T-helper 17 cell (primary cell): ENCODE measurements at places on chromosomes 6 and 20.

- DNase-seq: no peak
Measured at GRCh38 chr6:105608711-105609374, 206.0 kb upstream of the PREP start.

GRCh38 chr20:2289475-2289874 lies 6.3 kb upstream of the TGM3 start:
- no peak for DNase-seq

DNA sequence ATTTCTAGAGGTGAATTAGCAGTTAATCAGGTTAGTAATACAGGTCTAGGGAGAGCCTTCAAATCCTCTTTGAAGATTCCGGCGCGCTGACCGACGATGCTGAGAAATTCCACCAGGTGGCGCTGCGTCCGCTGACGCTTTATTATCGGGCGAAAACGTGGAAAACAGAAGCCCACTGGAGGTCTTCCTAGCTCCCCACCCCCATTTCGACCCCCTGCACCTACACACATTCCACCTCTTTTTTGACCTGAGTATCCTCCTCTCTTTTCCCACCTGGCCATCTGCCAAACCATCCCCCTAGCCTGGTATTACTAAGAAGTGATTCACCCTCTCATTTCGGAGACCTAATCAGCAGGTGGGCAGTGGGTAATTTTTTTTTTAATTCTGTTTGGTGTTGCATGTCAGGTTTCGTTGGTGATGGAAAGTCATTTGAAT lies 65.4 kb upstream of the RIN2 start:
- peak; percentile 39 for DNase-seq

- DNase-seq: no peak
Measured at GRCh38 chr6:131036601-131037000, 26.4 kb downstream of the EPB41L2 start.

DNA sequence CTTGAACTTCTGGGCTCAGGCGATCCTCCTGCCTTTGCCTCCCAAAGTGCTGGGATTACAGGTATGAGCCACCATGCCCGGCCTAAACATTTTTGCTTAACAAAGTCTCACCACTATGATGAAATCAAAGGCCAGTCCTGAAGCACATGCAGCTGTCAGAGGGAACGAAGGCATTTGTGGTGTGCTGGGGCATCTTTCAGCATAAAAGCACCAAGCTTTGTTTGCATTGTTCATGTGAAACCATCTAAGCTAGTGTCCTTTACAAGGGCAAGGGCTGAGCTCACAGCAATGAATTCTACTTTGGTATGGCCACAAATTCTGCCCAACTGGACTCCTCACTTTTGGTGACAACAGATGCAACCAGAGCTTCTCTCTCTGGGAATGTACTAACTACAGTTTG lies 66.8 kb downstream of the ZFP64 start:
- no peak for DNase-seq

GRCh38 chr6:42227173-42227850 lies 9.7 kb upstream of the MRPS10 start:
- DNase-seq: no peak

DNA sequence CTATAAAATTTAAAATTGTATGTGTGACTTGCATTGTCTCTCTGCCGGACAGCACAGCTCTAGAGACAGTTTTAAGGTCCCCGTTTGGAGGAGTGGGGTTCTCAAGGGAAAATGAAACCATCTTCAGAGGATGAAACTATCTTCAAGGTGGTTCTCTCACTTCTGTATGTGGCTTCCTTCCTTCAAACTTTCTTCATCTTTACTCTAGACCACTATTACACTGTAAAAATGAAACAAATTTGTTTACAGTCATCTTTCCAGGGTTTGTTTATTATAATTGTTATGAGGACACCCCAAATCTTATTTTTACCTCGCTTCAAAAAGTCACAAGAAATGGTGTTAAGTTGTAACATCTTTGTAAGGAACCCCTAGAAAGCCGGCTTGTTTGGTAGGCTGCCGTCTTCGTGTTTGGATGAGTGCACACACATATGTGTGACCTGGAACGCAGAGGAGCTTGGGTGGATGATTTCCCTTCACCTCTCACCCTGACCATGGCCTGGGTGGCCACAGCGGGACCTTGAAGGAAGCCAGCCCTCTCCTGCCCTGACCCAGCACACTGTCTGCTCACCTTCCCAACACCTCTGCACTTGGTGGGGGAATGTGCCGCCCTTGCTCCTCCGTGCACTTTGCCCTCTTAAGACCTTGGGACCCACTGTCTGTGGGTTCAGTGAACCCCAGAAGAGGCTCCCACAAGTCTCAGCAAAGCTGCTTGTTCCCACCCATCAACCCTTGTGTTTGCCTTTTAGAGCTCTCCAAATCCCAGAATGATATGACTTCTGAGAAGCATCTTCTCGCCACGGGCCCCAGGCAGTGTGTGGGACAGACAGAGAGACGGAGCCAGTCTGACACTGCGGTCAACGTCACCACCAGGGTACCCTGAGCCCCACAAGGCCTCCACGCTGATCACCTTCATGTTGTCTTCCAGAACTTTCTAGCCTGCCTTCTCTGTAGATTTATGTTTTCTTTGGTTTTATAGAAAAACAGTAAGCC lies 67.8 kb downstream of the SYTL3 start:
- DNase-seq: no peak

GRCh38 chr6:152150196-152150595 lies 342.7 kb downstream of the ESR1 start:
- no peak for DNase-seq

DNA sequence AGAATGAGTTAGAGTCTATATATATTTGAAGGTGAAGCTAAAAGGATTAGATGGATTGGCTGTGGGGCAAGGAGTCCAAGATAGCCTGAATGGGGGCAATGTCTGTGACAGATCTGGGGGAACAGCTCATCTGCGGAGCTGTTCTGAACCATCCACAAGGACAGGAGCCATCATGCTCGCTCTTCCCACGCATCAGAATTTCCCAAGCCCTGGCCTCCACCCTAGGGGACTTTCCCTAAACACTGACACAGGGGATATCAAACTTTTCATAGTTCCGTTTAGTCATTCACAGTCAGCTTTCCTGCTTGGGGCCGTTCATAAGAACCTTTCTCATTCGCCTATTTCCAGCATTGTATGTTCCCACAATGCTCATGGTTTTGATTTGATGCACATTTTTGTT lies 37.6 kb upstream of the CCN6 start:
- DNase-seq: no peak
